ENCODE measurements at places on chromosomes 5 and 9.

- no peak for ATAC-seq
Observed at GRCh38 chr5:133284306-133284705, 232.5 kb downstream of the HSPA4 start.

DNA sequence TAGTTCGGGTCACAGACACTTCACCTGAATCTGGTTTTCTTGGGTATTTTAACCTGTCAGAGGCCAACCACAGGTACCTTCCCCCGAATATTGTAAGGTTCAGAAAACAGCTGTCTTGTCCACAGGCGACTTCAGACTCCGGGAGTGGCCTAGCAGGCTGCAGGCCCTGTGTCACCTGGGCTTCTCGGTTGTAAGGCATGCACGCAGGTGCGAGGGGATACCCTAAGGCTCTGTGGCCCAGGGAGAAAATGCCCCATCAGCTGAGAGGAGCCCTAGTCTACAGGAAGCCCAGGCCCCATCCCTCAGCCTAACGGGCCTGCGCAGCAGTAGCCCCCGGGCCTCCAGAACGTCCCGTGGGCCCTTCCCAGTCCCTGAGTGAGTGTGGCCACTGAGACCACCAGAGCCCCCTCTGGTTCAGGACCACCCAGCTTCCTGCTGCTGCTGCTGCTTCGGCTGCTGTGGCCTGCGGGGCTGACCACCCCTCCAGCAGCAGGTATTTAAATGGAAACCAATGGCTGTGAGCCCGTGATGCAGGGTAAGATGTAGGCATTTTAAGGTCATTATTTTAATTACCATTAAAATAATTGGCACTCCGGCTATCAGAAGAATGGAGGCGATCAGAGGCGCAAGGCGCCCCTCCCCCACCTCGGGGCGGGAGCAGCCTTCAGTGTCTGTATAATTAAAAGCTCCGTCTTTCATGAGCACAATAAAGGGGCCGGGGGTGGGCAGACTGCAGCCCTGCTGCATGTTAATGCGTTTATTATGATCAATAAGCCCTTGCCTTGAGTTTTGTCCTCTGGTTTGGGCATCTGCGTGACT, 65.4 kb downstream of the PSMB7 start:
- no peak for ATAC-seq

- ATAC-seq, result no peak
Observed at GRCh38 chr5:157665467-157666070, 5.8 kb upstream of the C5orf52 start.

GRCh38 chr5:177427919-177428573, 1.6 kb downstream of the GRK6 start:
- ATAC-seq, result no peak

- ATAC-seq, result peak; percentile 69
Observed at GRCh38 chr5:139141446-139142204, 56.5 kb downstream of the SIL1 start.

GRCh38 chr5:159972538-159973362, 36.2 kb upstream of the TTC1 start:
- no peak for ATAC-seq

GRCh38 chr5:68021227-68021626, 194.3 kb upstream of the PIK3R1 start:
- no peak for ATAC-seq

DNA sequence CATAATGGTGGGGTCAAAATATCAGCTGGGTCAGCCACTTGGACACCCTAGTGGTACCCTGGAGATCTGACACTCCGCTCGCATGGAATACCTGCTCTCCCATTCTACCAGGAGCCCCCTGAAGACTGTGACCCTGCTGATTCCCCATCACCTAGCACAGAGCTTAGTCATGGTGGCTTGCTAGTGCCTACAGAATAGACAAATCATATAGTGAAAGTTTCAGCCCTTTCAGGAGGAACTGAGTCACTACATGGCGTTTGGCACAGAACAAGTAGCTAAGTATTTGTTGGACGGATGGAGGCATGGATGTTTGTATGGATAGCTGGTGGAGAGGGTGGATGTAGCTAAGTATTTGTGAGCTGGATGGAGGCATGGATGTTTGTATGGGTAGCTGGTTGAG, 65.3 kb downstream of the LMX1B start:
- no peak for ATAC-seq

GRCh38 chr9:132447346-132447745, 37.3 kb downstream of the CFAP77 start:
- no peak for ATAC-seq

DNA sequence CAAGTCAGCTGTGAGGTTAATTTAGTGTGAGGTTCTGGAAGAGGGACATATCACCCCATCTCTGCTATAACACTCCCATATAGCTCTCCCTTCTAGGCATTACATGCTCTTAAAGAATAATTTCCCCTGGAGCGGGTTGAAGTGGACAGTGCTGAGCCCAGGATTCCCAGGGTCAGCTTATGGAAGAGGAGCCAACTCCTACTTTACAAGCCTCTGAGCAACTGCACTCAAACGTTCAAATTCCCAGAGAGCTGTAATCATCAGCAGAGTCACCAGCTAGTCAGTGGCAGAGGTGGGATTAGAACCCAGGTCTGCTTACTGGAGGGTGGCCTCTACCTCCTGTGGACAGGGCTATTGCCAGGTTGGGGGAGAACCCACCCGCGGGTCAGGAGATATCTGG, 1.4 kb downstream of the NEURL1B start:
- no peak for ATAC-seq

GRCh38 chr5:138878437-138879235, 3.5 kb upstream of the LRRTM2 start:
- no peak for ATAC-seq

DNA sequence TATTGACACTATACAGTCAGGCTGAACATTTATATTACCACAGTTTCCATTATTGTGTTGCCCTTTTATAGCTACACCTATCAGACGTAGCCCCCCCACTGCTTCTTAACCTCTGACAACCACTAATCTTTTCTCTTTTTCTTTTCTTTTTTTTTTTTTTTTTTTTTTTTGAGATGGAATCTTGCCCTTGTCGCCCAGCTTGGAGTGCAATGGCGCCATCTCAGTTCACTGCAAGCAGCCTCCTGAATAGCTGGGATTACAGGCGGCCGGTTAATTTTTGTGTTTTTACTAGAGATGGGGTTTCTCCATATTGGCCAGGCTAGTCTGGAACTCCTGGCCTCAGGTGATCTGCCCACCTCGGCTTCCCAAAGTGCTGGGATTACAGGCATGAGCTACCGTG, 75.4 kb downstream of the UHRF2 start:
- ATAC-seq, result no peak

DNA sequence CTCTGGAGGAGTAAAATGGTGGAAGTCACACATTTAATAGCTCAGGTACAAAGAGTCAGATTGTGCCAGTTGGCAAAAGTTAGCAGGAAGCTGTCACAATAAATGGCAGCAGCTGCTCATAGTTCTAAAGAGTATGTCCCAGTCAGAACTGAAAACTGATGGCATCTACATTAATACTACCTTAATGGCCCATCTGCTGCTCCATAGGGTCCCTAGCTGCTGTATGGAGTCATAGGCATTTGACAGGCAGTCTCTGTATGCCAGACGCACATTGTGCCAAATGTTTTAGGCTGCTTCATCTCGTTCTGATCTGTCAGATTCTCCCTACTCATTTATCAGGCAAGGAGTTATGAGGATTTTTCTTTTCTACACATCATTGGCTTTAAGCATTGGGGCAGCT, 515.8 kb upstream of the ARRDC3 start:
- ATAC-seq, result no peak

DNA sequence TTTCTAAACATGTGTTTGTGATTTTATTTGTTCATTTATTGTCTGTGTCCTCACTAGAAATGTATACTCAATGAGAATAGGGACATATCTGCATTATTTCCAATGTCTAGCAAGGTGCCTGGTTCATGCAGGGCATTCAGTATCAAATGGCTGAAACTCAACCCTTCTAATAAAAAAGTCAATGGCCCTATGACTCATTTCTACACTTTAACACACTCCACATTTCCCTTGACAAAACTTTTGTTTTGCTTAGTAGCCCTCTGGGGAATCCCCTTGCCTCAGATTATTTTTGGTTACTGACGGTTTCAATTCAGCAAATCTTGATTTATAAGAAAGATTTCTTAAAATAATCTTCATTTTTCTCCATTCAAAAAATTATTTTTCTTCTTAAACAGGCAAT, 206.0 kb upstream of the DMRTA1 start:
- no peak for ATAC-seq

DNA sequence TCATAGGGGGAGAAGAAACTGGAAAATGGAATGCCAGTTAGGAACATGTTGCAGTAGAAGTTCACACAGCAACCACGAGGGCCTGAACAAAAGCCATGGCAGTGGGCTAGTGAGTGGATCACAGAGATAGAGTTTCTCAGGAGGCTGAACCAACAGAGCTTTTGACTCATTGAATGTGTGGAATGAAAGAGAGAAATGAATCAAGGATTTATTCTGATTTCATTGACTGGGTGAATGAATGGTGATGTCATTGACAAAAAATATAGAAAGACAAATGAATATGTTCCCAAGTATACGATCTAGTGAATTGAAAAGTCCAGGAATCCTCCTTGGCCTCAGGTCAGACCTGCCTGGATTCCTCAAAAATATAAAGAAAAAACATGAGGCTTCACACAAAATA, 99.2 kb downstream of the ZNF462 start:
- ATAC-seq, result no peak

DNA sequence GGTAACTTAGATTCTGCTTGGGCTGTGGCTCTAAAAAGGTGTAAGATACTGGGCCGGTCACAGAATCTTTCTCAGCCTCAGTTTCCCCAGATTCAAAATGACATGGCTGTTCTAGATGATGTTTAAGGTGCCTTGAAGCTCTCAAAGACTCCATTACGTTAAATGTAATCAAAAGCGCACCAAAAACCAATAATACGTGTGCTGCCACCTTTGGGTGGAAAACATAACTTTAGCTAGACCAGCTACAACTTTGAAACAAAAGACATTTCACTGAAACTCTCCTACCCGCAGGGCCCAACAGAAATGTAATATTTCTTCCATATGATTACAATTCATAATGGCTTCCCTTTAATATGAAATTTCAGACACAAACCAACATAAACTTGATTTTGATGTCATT, 35.0 kb upstream of the PCSK5 start:
- ATAC-seq, result no peak

GRCh38 chr9:17555362-17556054, 23.4 kb upstream of the SH3GL2 start:
- ATAC-seq, result no peak

DNA sequence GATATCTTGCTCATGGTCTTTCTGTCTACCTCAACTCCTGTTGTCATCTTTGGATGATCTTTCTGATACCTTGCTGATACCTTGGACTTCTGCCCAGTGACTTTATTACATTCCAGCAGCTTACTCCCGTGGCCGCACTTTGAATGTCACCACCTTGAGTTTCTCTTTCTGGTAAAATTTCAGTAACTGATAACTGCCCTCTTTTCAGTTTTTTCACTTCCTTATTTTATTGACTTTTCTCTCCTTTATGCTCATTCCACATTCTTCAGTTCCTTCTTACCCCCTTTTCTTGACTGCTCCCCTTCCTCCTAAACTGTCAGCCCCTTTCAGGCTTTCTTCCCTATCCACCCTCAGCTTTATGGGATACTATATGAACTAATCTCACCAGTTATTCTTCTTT, 7.0 kb upstream of the FBXO4 start:
- ATAC-seq, result no peak

- no peak for ATAC-seq
Observed at GRCh38 chr5:168427224-168427623, 59.0 kb upstream of the RARS1 start.

DNA sequence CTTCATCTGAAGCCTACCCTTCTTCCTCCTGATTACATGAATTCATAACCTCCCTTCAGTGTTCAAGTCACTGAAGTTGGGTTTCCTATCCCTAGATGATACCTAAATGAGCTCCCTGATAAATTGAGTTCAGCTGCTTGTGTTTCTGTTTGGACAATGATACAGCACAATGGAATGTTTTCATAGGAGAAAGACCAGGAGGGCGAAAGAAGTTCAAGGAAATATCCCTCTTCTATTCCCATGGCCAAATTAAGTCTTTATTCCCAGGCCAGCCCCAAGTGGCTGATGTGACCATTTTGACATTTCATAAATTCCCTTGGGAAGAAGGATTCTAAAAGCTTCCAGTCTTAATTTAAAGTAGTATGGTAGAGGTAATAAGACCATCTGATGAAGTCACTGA, 555.8 kb upstream of the CLINT1 start:
- ATAC-seq, result peak; percentile 80

DNA sequence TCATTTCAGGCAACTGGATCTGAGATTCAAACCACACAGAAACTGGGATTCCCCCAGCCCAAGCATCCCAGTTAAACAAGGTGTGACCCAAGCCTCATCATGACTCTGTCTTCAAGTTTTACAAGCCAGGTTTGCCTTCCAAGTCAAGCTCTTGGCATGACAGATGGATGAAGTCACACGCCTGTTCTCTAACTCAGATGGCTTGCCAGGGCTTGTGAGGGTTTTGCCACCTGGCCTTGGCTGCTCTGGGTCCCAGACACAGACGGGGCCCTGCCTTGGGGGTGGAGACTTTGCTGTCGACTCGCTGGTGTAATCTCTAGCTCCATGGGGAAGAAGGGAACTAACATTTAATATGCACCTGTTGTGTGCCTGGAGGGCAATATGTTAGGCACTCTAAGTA, 95.8 kb upstream of the RARS1 start:
- ATAC-seq, result no peak

GRCh38 chr5:144864118-144864517, 693.4 kb downstream of the KCTD16 start:
- no peak for ATAC-seq

DNA sequence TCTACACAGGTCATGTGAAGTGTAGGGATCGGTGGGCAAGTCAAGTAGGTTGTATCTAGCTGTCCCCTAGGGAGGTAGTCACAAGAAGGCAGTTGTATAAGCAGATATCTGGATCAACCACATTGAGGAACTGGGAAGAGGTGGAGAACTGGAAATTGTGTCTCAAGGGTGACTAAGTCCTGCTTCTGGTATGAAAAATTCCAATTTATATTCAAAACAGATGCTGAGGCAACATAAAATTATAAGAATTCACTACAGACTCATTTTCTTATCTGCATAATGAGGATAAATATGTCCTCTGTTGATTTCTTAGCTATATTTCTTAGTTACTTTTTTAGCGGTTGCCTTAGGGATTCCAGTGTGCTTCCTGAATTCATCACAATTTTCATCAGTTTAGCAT, 46.8 kb downstream of the GALNT12 start:
- no peak for ATAC-seq

- ATAC-seq, result no peak
Observed at GRCh38 chr9:95981761-95982390, 106.4 kb downstream of the ERCC6L2 start.

GRCh38 chr5:68562308-68562707, 346.8 kb downstream of the PIK3R1 start:
- no peak for ATAC-seq

- ATAC-seq, result no peak
Observed at GRCh38 chr9:20292002-20292401, 330.3 kb downstream of the MLLT3 start.

- ATAC-seq, result no peak
Observed at GRCh38 chr9:133715866-133716563, 22.1 kb downstream of the SARDH start.

DNA sequence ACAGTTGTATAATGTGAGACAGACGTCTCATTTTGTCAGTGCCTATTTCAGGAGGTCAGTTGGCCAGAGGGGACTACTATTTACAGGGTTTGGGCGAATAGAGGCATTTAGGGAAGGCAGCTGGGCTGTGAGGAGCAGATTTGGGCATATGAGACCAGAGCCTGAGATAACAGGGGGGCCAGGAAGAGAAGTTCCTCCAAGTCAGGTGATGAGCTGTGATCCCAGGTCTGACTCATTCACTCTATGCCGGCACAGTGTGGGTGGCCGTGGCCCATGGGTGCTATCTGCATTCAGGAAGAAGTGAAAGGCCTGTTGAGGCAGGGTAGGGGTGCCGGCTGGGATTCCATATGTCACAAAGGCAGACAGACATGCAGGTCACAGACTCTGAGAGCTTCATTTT, 142.8 kb downstream of the PDZD2 start:
- ATAC-seq, result no peak

Data from gastroesophageal sphincter (tissue), 4 donors.